ENCODE measurements at places on chromosomes 2 and 18. TPM values are rescaled to one million over a fixed set of nuclear protein-coding genes. Genes with fewer than 3 reads are reported as not detected.

The AMER3 gene
- not detected for total RNA-seq

The PLCL1 gene
- total RNA-seq: 1.1 TPM

The POTEI gene
- total RNA-seq: under 0.01 TPM

The DUSP19 gene
- total RNA-seq: 3.8 TPM

The AGBL5 gene
- 20.9 TPM for total RNA-seq

The CD8A gene
- total RNA-seq: not detected

The REG3G gene
- total RNA-seq: not detected

The DYNC1I2 gene
- 96.0 TPM for total RNA-seq

The TDRD15 gene
- not detected for total RNA-seq

The MC4R gene
- total RNA-seq: not detected

The AFF3 gene
- total RNA-seq: 0.71 TPM

The PDE1A gene
- total RNA-seq: 42.4 TPM

The ASB18 gene
- total RNA-seq: not detected

The UPP2 gene
- not detected for total RNA-seq

The GTF3C2 gene
- 21.4 TPM for total RNA-seq

The TRIM43 gene
- total RNA-seq: not detected

The ZSWIM2 gene
- 0.09 TPM for total RNA-seq

The MC5R gene
- not detected for total RNA-seq

The IL1B gene
- total RNA-seq: 54.3 TPM

The CCDC150 gene
- 1.9 TPM for total RNA-seq

The TSPYL6 gene
- total RNA-seq: not detected

The WBP1 gene
- total RNA-seq: 70.0 TPM

The GBX2 gene
- not detected for total RNA-seq

The CRYBA2 gene
- not detected for total RNA-seq

The FOXI3 gene
- total RNA-seq: not detected
